OCI-M1 (cell line): ENCODE measurements at places on chromosomes 5 and 9.
A peak's percentile ranks its signal among the peaks of the same experiment; 100 is the strongest.

DNA sequence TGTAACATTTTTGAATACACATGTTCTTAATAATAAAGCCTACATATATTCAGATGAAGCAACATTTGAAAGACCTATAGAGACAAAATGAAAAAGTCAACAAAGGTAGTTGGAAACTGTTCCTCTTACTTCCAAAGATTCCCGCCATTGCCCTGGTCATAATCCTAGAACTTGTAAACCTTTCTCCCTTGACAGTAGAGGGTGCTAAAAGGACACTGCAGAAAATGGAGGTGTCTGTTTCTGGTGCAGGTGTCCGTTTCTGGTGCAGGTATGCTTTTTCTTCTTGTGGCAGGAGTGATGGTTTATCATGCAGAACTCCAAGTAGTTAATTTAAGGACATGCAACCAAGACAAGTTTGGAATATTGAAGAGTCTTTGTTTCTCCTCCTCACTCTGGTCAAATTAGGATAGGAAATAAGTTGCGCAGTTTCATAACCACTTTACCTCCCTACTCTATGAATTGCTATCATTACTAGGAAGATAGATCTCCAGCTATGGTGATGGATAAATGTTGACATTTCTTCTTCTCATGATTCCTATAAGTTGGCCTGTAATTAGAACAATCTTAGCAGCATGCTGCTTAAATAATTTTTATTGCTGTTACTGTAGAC lies 56.0 kb upstream of the FAM174A start:
- peak; percentile 27 for DNase-seq

DNA sequence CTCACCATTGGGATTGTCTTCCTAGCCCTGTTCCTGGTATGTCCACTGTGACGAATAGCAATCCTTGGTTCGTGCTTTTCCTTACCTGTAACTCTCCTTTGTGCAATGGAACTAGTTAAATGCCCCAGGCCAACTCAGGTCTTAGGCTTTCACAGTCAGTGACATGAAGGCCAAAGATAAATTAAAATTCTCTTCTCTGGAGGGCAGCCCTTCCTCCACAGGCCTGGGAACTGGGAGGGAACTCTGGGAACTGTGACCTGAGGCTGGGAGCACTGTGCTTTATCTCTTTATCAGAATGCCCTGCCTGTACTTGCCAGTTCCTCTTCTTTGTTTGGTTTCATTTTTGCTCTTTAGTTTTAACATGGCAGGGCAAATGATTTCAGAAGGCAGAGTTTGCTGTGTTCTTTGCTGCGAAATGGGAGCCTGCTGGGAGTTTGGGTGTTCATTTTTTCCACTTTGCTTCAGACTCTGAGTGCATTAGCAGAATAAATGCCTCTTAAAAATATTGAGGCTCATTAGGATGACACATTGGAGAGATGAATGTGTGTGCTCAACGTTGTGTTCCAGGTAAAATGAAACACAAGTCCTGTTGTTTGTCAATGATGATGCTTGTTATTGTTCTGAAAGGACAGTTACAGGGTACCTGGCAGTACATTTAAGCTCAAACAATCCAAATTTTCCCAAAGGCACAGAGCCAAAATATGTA lies 118.1 kb downstream of the NUDT12 start:
- DNase-seq, result peak; percentile 86

DNA sequence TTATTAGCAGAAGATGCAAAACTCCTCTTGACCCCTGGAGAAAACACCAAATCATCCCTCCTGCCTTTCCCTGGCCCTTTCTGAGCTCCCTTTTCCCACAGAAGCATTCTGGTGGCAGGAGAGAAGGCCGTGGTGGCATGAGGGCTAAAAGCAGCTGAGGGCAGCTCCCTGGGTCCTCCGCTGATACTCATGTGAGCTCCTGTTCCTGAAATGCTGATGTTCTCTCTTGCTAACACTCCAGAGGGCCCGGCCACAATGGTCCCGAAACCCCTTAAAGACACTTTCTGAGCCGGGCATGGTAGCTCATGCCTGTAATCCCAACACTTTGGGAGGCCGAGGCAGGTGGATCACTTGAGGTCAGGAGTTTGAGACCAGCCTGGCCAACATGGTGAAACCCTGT lies 183.1 kb downstream of the HSPA4 start:
- DNase-seq, result no peak

- no peak for DNase-seq
Observed at GRCh38 chr5:98157368-98157767, 616.1 kb upstream of the RGMB start.

GRCh38 chr9:8256880-8257279 lies 457.3 kb upstream of the DMAC1 start:
- DNase-seq, result no peak

- DNase-seq, result no peak
Observed at GRCh38 chr9:134055981-134056461, 11.8 kb downstream of the BRD3 start.

DNA sequence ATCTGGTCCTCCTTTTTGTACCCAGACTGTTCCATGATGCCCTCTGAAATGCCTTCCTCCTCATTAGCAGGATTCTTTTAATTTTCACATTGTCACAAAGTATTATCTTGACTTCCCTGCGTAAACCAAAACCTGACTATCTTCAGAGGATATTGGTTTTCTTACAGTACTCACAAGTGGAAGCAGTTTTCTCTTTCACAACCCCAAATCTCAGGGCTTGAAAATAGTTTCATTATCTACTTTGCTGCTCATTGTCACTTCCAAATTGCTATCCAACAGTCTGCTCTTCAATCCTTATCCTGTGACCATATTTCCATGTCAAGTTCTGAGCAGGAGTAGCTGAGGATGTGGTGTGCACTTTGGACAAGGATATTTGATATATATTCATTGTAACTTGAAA lies 324.1 kb downstream of the FAM170A start:
- DNase-seq, result no peak

- DNase-seq, result no peak
Observed at GRCh38 chr5:132408456-132408855, 38.9 kb downstream of the SLC22A5 start.
